ENCODE measurements at places on chromosomes 6 and 20. TPM values are rescaled to one million over a fixed set of nuclear protein-coding genes. Genes with fewer than 3 reads are reported as not detected.

DNA sequence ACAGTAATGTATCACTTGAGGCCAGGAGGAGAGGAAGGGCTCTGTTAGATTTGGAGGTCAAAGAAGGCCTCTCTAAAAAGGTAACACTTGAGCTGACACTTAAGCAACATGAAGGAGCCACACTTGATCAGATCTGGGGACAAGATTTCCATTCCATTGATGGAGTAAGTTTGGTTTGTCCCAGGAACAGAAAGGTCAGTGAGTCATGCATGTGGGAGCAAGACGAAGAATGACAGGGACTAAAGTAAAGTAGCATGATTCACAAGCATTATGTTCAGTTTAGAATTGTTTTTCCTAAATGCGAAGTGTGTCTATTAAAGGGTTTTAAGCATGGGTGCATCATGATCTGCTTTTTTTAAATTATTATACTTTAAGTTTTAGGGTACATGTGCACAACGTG is 47.4 kb downstream of the COL21A1 start:
- no peak for DNase-seq

BPIFA1 gene
- total RNA-seq, result not detected

GRCh38 chr6:137489046-137490005 is 4.9 kb downstream of the OLIG3 start:
- no peak for DNase-seq

DNA sequence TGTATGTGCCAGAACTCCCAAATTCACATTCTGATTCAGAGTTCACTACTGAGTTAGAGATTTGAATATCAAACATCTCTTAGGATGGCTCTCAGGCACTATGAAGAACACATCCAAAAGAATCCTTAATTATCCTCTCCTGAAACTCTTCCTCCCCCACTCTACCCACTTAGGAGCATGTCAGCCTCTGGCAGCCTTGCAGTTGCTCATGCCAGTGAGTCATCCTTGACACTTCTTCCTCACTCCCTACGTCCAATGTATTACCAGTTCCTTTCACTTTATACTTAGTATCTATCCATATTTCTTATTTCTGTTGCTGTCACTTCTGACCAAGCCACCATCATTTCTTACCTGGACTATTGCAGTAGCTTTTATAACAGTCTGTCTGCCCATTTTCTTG is 192.0 kb upstream of the IMPG1 start:
- no peak for DNase-seq

- DNase-seq, result no peak
These were observed 122.8 kb upstream of the CDH4 start for GRCh38 chr20:61129311-61129710.

POU3F2 gene
- not detected for total RNA-seq

RHAG gene
- total RNA-seq, result not detected

DNA sequence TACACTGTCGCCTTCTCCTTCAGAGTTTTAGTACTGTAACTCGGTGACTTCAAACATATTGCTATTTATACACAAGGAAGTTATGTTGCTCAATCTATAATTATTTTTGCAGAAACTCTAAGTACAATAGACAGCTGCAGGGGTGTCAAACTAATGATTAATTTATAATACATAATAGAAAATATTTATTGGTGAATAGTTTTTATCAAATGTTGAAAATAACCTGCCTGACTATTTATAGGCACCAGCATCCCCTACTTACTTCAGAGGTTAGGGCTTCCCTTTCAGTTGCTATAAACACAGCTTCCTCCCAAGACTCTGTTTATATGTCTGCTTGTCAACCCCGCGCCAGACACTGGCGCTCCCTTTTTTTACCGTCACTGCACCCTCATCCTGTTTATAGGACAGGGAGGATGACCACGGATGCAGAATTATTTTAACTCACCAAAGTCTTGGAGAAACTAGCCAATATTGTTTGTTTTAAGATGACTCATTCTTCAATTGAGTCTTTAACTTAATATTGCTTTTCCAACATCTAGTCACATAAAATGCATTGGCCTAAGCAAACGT is 225.0 kb downstream of the ALDH8A1 start:
- no peak for DNase-seq
